ENCODE measurements at places on chromosomes 1 and 21.

- DNase-seq: no peak
Observed at GRCh38 chr1:28986306-28986910, 72.0 kb downstream of the EPB41 start.

GRCh38 chr1:117014209-117014608 is 12.6 kb downstream of the CD101 start:
- no peak for DNase-seq

DNA sequence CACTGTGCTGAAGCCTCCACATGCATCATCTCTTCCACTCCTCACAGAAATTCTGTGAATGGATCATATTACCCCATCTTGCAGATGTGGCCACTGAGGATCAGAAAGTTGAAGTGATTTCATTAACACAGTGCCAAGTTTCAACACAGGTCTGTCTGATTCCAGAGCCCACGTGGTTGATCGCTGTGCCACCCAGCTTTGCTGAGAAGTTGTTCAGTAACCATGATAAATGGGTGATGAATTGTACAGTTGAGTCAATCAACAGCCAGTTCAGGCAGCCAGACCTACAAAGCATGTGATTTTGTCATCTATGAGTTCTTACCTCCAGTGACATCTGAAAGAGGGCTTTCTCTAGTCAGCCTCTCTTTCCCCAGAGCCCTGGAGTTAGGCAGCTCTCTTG is 61.8 kb upstream of the GRHL3 start:
- no peak for DNase-seq

- DNase-seq: no peak
Observed at GRCh38 chr1:93056214-93056613, 22.9 kb upstream of the MTF2 start.
